ENCODE measurements at places on chromosomes 1 and 21.

DNA sequence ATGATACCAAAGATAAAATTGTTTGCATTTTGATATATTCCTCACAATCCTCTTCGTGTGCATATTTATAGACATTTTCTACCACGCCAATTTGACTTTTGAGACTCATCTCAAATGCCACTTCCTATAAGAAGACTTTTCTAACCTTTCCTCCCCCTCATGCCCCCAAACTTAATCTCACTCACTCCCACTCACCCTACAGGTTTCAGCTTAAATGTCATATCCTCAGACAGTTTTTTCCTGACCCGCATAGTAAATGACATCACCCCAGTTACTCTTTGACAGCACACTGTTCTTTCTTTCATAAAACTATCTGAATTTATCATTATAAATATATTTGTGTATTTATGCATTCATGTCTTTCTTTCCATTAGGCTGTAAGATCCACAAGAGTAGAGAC, 29.6 kb upstream of the RGS8 start:
- no peak overlapping the region for H3K4me3 ChIP-seq
- no peaks in the 10 kb centered on the region for H3K36me3 ChIP-seq
- ATAC-seq, result peak; percentile 62
- H3K27me3 ChIP-seq, result no peaks in the 10 kb centered on the region

GRCh38 chr1:25050165-25050564, 120.1 kb upstream of the RUNX3 start:
- peaks cover 35% of the 10 kb centered on the region for H3K27me3 ChIP-seq
- peak overlapping the region; percentile 20 for H3K27ac ChIP-seq
- peaks cover 17% of the 10 kb centered on the region for H3K4me1 ChIP-seq
- ATAC-seq, result no peak
- no peak overlapping the region for H3K4me3 ChIP-seq

GRCh38 chr1:15062479-15063099, 91.0 kb upstream of the TMEM51 start:
- H3K27me3 ChIP-seq, result peaks cover 7% of the 10 kb centered on the region
- no peak overlapping the region for H3K4me3 ChIP-seq
- no peak for ATAC-seq
- H3K4me1 ChIP-seq, result no peaks in the 10 kb centered on the region
- no peak overlapping the region for H3K27ac ChIP-seq

DNA sequence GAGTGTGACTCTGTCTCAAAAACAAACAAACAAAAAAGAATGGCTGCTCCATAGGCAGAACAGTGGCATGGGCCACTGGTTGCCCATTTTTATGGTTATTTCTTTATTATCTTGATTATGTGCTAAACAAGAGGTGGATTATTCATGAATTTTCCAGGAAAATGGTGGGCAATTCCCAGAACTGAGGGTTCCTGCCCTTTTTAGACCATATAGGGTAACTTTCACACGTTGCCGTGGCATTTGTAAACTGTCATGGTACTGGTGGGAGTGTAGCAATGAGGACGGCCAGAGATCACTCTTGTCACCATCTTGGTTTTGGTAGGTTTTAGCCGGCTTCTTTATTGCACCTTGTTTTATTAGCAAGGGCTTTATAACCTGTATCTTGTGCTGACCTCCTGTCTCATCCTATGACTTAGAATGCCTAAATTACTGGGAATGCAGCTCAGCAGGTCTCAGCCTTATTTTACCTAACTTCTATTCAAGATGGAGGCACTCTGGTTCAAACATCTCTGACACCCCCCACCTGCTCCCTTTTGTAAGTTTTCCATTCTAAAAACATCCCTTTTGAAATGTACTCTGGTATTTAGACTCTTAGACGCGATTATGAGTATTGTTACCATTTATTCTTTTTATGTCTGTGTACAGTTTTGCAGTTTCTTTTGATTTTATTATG, 57.1 kb downstream of the RAVER2 start:
- no peaks in the 10 kb centered on the region for H3K27me3 ChIP-seq
- H3K27ac ChIP-seq, result no peak overlapping the region
- H3K4me3 ChIP-seq, result no peak overlapping the region

GRCh38 chr1:162335126-162335525, 41.5 kb downstream of the SPATA46 start:
- no peak overlapping the region for H3K4me3 ChIP-seq
- no peaks in the 10 kb centered on the region for H3K36me3 ChIP-seq
- H3K27me3 ChIP-seq, result peaks cover 29% of the 10 kb centered on the region
- no peak for ATAC-seq
- no peaks in the 10 kb centered on the region for H3K4me1 ChIP-seq

GRCh38 chr1:8137481-8138244, 111.6 kb upstream of the ERRFI1 start:
- no peaks in the 10 kb centered on the region for H3K4me1 ChIP-seq
- peaks cover 67% of the 10 kb centered on the region for H3K27me3 ChIP-seq
- no peak for ATAC-seq
- no peak overlapping the region for H3K27ac ChIP-seq

- H3K27ac ChIP-seq, result peak overlapping the region; percentile 97
- H3K4me3 ChIP-seq, result no peak overlapping the region
- H3K27me3 ChIP-seq, result no peaks in the 10 kb centered on the region
- no peaks in the 10 kb centered on the region for H3K36me3 ChIP-seq
Observed at GRCh38 chr1:160835751-160836150, 26.9 kb downstream of the CD244 start.

DNA sequence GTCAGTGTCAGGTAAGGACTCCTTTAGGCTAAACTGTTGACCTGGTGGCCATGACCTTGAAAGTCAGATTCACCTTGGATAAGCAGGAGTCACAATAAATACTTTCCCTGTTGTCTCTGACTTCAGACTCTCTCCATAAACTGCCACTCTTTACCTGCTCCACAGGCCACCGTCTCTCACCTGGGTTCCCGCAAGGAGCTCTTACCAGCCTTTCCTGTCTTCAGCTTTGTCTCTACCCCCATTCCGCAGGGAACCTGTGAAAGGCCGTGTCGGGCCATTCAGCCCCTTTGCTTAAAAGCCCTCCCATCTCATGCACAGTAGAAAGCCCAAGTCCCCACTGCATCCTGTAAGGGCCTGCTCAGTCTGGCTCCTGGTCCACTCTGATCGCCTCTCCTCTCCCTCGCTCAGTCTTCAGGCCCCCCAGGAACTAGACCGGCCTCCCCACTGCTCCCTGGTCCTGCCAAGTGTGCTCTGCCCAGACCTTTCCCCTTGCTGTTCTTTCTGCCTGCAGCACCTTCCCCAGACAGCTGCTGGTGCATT, 79.5 kb downstream of the ACTL8 start:
- peaks cover 32% of the 10 kb centered on the region for H3K27me3 ChIP-seq
- H3K4me1 ChIP-seq, result no peaks in the 10 kb centered on the region
- H3K4me3 ChIP-seq, result no peak overlapping the region
- no peak for ATAC-seq

GRCh38 chr1:56326056-56326455, 253.3 kb downstream of the PLPP3 start:
- no peaks in the 10 kb centered on the region for H3K27me3 ChIP-seq
- no peaks in the 10 kb centered on the region for H3K36me3 ChIP-seq
- no peak for ATAC-seq
- H3K4me1 ChIP-seq, result peaks cover 16% of the 10 kb centered on the region
- no peak overlapping the region for H3K4me3 ChIP-seq

GRCh38 chr1:72117621-72118020, 164.7 kb downstream of the NEGR1 start:
- no peak for ATAC-seq
- H3K27me3 ChIP-seq, result no peaks in the 10 kb centered on the region
- no peaks in the 10 kb centered on the region for H3K4me1 ChIP-seq
- H3K36me3 ChIP-seq, result no peaks in the 10 kb centered on the region
- no peak overlapping the region for H3K27ac ChIP-seq

- peaks cover 9% of the 10 kb centered on the region for H3K27me3 ChIP-seq
- H3K27ac ChIP-seq, result no peak overlapping the region
- no peak for ATAC-seq
- H3K36me3 ChIP-seq, result no peaks in the 10 kb centered on the region
- H3K4me3 ChIP-seq, result no peak overlapping the region
Observed at GRCh38 chr1:232057217-232057895, 430.8 kb downstream of the DISC1 start.
